ENCODE measurements at places on chromosomes 2 and 18.

DNA sequence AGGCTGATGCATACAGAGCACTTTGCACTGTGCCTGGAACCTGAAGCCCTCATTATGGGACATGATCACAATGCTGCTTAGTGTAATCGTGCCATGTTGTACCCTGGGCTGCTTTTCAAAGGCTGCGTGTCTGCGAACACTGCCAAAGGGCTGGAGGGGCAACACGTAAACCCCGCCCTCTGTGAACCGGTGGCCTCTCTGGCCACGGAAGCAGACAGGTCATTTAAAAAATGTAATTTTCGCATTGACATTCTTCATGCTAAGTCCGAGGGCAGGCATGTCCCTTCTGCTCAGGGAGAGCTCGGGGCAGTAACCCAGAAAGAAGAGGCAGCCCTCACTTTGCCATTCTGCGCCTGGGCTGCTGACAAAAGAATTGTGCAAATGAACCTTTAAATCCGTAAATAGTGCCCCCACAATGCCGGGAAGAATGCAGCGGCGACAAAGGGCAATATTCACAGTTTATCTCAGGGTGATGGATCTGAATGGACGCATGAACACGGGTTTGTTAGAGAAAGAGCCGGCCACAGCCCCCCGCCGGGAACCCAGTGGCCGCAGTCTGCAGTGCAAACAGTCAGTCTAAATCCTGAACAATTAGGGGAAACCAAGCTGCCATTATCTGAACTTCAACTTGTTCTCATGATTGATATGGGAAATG lies 226.1 kb downstream of the MYCN start:
- DNase-seq, result no peak

GRCh38 chr2:70966681-70967080 lies 11.7 kb upstream of the ANKRD53 start:
- DNase-seq, result no peak

- no peak for DNase-seq
Measured at GRCh38 chr2:176165370-176166050, 8.4 kb downstream of the HOXD3 start.

DNA sequence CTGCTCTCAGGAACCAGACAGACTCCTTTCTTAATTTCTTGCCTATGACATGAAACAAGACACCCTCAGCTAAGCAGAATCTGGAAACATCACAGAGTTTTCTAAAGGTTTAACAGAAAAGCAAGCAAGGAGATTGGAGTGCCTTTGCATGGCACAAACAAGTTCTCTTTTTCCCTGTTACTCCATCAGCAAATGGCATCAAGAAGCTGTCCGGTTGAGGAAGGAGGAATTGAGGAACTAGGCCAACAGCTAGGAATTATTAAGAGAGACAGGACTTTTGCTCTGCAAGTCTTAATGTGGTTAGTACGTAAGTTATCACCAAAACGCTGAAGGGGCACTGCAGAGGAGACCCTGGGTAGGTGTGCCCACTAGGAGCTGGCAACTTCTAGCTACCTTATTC lies 53.2 kb downstream of the NEB start:
- no peak for DNase-seq

DNA sequence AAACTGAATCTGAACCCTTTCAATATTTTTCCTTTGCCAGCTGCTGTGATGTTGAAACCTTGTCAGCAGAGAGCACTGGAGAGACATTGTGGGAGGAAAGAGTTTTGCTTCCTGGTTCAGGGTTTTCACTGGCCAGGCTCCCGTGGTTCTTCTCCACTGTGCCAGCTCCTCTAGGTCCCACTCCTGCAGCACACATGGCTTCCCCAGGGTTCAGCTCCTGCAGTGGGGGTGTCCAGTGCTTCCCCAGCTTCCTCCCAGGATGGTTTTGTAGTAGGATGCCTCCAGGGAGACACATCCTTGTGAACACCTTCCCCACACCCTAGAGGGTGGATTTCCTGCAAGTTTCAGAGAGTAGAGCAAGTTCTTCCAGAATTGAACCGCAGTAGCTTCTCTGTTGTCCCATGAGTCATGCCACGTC lies 24.0 kb upstream of the SULT1C3 start:
- DNase-seq, result no peak

GRCh38 chr2:11659115-11659475 lies 10.9 kb downstream of the NTSR2 start:
- DNase-seq, result no peak

DNA sequence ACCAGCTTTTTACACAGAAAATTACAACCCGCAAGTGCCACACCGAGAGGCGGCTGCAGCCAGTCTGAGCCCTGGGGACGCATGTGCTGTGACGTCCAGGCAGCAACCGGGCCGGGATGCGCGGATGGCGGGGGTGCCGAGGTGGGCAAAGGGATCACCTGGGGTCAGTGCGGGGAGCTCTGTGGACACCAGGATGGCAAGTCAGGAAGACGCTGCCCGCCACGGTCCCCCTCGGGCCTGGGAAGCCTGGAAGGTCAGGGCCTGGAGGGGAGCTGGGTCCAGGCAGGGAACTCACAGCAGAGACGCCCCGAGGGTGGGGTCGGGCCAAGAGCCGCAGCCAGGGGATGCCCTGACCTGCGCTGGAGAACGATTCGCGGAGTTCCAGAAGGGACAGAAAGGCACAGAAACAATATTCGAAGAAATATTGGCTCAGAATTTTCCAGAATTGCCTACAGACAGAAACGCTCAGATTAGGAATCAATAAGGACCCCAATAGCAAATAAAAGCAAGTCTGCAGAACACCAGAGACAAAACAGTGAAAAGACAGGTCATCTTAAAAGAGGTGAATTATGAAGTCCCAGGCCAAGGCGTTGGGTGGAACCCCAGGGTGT lies 11.7 kb upstream of the KIF1A start:
- no peak for DNase-seq

DNA sequence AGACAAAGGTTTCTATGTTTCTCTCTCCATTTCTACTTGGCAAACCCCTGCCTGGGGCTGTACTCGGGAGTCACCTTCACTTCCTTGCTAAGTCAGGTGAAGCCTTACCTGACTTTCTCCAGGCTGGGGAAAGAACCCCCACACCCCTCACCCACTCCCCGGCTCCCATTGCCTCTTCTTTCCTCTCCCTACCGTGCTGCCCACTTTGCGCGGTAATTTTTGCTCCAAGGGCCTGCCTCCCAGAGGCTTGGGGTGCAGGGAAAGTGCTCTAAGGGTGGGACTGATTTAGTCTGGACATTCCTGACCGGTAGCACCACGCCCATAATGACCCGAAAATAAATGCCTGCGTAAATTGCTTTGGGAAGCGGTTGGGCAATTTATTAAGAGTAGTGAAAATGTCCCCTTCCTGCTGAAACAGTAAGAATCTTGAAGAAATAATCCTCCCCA lies 49.1 kb upstream of the ATP6V1B1 start:
- peak; percentile 46 for DNase-seq

Measured in activated CD8-positive, alpha-beta memory T cell treated with anti-CD3 and anti-CD28 coated beads, Interleukin-2, amount 50 U/mL, for 48 hours (primary cell).